ENCODE measurements at places on chromosomes 2 and 18.

GRCh38 chr18:23995180-23995579 is 19.4 kb upstream of the TTC39C start:
- DNase-seq: no peak

DNA sequence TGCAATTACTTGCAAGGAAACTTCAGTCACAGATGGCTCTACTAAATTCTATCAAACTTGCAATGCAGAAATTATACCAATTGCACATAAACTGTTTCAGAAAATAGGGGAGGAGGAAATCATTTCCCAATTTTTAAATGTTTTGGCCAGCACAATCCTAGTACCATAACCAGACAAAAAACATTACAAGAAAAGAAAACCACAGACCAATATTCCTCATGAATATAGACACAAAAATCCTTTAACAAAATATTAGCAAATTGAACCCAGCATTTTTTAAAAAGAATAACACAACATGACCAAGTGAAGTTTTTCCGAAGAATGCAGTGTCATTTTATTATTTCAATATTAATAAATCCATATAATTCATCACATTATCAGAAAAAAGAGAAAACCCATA is 45.8 kb downstream of the INO80C start:
- DNase-seq: no peak

- DNase-seq: no peak
Measured at GRCh38 chr18:11033503-11033902, 115.9 kb downstream of the PIEZO2 start.

DNA sequence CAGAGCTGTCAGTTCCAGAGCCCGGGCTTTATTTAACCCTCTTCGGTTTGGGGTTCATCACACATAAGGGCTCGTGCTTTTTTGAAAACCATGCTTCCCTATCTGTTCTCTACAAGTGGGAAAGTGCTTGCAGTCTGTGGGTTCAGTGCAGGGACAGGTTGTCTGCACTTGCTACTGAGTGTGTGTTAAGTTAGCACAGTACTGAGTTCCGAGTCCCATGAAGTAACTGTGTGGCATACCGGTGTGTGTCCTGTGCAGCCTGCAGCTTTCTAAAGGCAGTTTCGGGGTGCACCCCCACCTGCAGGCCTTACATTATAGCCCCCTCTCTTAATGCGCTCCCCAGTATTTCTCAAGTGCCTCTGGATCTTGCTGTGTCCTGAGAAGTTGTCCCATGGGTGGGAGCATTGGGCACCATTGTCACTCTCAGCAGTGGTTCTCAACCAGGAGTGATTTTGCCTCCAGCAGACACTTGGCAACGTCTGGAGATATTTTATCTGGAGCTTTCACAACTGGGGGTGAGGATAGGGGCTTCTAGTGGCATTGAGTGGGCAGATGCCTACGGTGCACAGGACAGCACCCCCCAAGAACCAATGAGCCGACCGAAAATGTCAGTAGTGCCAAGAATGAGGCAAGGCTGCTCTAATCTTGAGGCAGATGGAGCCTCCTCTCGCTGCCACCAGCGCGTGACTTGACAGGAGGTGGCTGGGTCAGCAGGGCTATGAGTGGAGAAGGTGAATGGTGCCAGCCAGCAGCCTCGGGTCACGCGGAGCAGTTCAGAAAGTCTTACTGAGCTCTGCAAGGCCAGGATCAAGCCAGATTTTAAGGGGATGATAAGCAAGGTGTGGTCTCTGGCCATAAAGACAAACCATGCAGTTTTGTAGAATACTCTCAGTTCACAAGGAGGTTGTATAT is 152.2 kb downstream of the SMAD7 start:
- DNase-seq: no peak

GRCh38 chr2:226076529-226076928 is 677.0 kb downstream of the NYAP2 start:
- no peak for DNase-seq

DNA sequence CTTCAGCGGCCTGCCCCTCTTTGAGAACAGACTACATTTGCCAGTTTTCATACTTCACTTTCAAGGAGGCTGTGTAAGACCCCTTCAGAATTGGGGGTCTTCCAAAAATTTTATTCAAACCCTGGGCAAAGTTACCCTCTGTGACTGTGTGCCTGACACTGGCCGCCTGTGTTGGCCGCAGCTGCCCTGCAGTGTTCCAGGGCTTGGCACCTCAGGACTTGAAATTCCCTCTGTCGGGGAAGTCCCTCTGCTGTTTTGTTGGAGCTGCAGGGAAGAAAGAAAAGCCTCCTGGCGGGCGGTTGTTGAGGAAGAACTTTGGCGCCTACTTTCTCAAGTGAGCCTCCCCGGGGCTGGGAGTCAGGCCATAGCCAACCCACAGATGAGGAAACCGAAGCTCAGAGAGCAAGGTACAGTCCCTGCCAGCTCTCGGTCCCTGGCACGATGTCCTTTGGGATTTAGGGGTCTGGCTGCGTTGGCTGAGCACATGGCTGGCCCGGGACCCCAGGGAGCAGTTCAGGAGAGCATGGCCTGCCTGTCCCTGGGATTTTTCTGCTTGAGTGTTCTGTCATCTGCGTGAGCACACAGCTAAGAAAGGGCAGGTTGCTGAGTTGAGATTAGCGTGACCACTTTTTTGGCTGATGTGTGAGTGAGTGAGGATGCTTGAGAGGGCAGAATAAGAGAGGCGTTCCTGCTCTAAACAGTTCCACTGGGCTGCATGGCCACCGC is 17.9 kb upstream of the ASB1 start:
- DNase-seq: no peak

DNA sequence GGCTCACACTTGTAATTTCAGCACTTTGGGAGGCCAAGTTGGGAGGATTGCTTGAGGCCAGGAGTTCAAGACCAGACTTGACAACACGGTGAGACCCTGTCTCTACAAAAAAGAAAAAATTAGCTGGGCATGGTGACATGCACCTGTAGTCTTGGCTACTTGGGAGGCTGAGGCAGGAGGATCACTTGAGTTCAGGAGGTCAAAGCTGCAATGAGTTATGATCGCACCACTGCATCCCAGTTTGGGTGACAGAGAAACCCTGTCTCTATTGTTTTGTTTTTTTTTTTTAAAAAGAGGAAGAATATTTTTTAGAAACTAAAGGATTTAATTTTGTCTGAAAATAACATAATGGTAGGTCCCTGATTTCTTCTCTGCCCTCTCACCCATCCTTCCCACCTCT is 79.4 kb upstream of the TMEM200C start:
- no peak for DNase-seq

DNA sequence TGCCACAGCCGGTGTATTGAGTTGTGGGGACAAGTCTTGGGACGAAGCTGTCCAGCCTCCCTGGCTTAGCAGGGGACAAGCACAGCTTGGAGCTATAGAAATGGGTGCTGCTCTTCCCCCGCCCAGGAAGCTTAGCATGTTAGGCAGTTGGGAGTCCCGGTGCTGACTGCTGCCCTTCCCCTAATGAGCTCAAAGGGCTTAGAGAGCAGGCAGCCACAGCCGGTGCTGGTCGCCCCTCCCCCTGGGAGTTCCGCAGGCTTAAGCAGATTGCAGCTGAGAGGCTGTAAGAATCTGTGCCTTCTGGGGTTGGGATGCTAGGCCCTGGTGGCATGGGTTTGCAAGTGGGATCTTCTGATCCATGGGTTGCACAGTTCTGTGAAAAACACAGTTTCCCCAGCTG is 237.3 kb downstream of the DCDC2C start:
- DNase-seq: no peak

- DNase-seq: no peak
Measured at GRCh38 chr2:181859123-181859522, 32.4 kb upstream of the ITPRID2 start.

DNA sequence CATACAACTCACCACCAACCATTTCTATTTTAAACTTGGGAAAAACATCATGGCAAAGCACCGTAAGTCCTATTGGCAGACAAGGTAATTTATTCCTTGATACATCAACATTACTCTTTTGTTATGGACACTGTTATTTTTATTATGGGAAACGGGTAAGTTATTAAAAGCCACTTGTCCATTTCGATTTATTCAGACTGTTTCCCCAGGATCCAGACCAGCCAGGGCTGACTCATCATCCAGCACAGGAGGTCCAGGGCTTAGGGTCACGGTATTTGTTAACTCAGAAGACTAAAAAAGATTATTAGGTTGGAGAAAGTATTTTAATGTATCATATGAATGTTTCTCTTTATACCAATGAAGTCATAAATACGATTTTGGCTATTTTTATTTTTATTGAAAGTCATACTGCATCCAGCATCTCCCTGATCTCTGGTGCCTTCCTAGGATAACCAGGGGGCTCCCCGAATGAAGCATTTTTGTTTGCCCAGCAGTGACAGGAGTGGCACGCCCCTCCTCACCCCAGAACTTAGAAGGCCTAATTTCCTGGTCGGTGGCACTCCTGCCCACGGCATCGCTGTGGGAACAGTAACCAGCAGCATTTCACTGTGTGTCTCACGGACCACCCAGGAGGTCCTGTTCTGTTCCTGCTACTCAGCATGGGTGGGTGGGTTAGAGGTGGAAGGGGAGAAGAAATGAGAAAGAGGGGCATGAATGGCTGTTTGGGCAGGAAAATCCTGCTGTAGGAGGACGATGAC is 446.1 kb downstream of the EIPR1 start:
- no peak for DNase-seq

GRCh38 chr2:108297436-108298141 is 8.9 kb downstream of the SULT1C2 start:
- no peak for DNase-seq

GRCh38 chr2:190802129-190802528 is 78.5 kb upstream of the GLS start:
- no peak for DNase-seq

DNA sequence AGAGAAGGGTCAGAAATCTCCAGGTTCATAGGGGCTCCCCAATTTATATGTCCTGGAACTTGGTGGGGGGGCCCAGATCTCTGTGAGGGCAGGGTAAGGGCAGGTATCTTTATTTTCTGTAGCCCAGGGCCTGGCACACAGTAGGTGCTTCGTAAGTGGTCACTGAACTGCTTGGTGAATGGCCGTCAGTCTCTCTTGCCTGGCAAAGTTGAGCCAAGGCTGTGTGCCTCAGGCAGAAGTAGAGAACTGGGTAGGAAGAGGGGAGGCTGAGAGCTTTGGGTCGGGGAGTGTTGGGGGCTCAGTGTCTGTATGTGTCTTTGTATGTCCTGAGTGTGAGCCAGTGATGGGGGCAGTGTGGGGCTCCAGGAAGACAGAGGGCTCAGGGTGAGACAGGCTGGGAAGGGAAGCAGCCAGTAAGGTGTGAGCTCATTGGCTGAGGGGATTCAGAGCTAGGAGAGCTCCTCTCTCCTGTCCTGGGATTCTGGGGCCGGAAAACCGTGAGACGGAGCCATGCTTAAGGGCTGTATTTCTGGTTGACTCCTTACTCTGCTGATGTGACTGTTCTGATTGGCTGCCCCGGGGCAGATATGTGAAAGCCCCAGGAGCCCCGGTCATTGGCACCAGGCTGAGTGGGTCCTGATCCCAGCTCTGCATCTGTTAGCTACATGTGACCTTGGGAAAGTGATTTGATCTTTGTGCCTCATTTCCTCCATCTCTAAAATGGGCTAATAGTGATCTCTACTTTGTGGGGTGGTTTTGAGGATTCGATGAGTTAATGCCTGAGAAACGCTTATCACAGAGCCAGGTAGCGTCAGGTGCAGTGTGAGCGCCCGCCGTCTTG is 30.3 kb downstream of the STEAP3 start:
- no peak for DNase-seq

GRCh38 chr18:74155276-74155675 is 7.0 kb downstream of the TIMM21 start:
- no peak for DNase-seq

DNA sequence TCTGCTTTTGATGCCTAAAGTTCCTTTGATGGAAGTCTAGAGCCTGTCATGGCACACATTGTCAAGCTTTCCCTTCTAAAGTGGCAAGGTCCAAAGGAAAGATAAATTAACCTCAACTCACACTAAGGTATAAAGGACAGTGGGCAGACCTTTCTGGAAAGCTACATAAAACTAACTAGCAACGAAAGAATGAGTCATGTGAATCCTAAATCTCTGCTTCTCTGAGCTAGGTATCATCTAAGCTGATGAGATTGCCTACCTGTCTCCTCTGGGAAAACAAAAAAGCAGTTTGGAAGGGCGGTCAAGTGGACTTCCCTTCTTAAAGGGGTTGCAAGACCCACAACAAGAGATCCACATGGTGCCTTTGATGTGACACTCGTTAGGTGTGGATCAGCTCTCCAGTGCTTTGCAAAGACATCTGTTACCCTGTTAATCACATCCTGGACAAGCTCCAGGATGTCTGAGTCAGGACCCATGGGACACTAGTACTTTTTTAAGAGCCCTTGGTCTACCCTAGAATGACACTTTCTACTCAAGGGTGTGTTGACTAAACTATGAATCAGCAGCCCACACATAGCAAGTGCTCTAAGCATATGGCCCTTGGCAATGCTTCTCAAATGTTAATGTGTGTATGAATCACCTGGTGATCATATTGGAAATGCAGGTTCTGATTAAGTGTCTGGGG is 173.5 kb downstream of the ALK start:
- DNase-seq: no peak

GRCh38 chr2:56369316-56369715 is 185.5 kb downstream of the CCDC85A start:
- DNase-seq: no peak

- DNase-seq: no peak
Measured at GRCh38 chr2:6999211-6999877, 82.1 kb downstream of the RNF144A start.

- no peak for DNase-seq
Measured at GRCh38 chr2:9984217-9984739, 32.8 kb downstream of the GRHL1 start.

GRCh38 chr2:187319441-187320108 is 128.5 kb downstream of the CALCRL start:
- DNase-seq: no peak

GRCh38 chr2:46020416-46020815 is 276.8 kb upstream of the EPAS1 start:
- DNase-seq: no peak

DNA sequence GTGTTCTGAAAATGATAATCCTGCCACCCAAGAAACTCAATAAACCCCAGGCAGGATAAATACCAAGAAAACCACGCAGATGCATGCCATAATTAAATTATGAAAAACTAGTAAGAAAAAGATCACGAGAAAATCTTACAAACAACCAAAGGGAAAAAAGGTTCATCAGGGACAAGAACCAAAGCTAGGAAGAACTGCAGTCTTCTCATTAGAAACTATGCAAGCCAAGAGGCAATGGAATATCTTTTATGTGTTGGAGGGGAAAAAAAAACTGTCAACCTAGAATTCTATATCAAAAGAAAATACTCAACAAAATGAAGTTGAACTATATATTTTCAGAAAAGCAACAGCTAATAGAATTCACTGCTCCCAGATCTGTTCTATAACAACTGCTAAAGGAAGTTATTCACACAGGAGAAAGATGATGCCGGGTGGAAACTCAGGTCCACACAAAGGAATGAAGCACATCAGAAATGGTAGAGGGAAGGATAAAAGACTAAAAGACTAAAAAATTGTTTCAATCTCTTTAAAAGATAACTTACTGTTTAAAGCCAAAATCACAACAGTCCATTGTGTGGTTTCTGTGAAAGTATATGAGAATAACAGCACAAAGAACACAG is 55.0 kb downstream of the NDUFA10 start:
- no peak for DNase-seq

DNA sequence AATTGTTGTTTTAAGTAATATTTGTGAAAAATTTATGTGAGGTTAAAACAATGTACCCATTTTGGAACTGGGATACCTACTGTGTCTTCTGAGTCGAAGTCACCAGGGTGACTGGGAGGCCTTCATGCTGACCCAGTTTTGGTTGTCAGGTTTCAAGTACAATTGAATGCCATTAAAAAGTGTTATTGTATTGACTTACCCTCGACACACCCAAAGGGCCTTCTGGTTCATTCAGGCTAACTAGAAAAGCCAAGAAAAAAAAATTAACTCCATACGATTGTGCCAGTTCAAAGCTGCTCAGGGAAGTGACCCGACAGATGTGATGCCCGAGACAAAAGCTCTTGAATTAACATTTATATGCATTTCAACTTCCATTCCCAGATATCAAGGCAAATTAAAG is 190.0 kb downstream of the ST6GAL2 start:
- DNase-seq: no peak

All from stimulated activated CD8-positive, alpha-beta memory T cell treated with anti-CD3 and anti-CD28 coated beads, Interleukin-15, amount 100 ng/mL, for 24 hours (primary cell).